ENCODE measurements at places on chromosomes 3 and 15.
A peak's percentile ranks its signal among the peaks of the same experiment; 100 is the strongest.

GRCh38 chr15:63331456-63331855 is 50.2 kb downstream of the CA12 start:
- no peak for DNase-seq

DNA sequence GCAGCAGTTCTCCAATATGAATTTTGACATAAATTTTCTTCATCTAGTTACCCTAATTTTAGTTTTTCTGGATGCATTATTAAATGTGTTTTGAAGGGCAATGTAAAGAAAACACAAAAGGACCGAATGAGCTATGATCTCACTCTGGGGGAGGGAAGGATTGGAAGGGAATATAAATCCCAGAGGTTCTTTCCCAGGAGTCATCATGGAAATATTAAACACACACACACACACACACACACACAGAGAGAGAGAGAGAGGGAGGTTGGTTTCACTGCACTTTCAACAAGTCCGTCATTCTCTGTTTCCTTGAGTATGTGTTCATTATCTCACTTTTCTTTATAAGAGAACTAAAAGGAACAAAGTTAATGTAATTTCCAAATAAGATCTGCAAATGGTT is 70.7 kb upstream of the DCBLD2 start:
- peak; percentile 90 for DNase-seq

DNA sequence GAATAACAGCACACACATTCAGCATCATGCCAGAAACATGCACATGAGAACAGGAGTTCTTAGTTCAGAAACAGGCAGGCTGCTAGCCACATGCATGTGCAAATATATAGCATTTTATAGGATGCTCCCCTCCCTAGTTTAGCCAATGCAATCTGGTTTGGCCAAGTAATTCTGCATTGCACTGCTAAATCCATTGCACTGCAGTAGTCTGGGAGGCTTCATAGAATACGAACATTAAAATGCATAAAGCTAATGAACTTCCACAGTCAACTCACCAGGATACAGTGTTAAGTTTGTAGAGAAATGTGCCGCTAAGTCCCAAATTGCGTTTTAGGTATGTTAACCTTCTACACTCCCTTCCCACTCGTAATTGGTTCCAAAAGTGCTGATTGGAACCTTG is 41.8 kb downstream of the EHHADH start:
- DNase-seq: no peak

- no peak for DNase-seq
These were observed 124.2 kb downstream of the ASB7 start for GRCh38 chr15:100726421-100727190.

DNA sequence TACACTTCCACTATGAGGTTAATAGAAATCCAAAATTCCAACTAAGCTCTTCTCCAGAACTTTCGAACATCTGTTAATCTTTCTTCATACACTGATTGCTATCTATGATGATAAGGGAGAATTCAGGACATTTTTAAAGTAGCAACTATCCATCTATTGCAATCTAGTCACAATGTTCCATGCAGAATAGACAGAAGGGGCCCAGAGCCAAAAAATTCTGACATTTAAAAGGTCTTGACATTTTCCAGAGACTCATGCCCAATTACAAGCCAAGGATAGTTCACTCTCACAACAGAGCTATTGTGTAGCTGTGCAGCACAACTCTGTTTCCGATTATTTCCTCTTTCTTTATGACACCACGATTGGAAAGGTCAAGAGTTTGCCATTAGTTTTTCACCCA is 999.7 kb upstream of the ALCAM start:
- DNase-seq: no peak

GRCh38 chr3:127677541-127678314 is 5.0 kb downstream of the ABTB1 start:
- DNase-seq: no peak
